ENCODE measurements at places on chromosomes 5 and 9. TPM values are rescaled to one million over a fixed set of nuclear protein-coding genes. Genes with fewer than 3 reads are reported as not detected.

DNA sequence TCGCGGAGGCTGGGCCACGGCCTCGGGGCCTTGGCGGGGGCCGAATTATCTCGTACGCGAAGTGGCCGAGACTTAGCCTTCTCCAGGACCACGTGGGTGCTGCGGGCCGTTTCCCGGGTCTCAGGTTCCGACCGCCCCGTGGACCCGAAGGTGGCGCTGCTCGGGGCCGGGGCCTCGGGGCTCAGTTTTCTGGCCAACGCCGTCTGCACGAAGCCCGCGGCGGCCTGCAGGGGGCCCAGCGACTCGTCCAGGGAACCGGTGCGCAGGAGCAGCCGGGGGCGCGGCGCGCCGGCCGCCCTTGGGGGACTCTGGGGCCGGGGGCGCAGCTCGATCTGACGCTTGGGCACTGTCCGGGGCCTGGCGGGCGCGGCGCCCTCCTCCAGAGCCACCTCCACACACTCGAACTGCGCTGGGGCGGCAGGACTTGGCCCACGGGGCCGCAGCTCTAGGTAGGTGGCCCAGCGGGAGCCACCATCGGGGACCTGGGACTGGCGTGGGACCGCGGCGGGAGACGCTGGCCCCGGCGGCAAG is 716 bp downstream of the PROB1 start:
- DNase-seq = no peak

DNA sequence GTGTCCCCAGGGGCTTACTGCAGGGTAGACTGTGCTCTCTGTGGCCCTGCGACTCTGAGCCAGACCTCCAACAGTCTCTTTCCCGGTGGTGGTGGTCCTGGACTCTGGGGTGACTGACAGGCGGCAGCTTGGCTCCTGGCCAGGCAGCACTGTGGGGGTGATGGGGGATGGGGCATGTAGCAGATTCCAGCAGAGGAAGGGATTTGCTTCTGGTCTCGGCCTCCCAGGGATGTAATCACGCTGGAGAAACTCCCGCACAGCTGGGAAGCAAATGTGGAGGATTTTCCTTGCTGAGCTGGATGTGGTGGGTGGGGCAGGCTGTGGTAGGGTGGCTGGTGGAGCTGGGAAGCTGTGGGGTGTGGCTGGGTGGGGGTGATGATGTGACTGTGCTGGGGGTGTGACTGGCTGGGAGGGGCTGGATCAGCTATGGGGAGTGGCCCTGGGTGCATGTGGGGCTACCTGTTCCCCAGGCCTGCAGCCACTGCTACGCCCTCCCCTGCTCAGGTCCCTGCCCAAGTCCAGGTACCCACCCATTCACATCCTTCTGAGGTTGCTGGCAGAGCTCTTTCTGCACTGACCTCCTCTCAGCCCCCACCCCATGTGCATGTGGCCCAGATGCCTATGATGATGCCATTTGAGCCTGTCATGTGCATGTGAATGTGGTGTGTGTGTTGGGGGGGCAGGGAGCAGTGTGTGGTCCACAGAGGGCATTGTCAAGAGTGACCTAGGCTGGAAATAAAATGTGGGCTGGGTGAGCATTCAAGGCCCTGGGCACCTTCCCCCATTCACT is 3.8 kb downstream of the NDST1 start:
- DNase-seq = peak; percentile 92

Gene SLC28A3
- total RNA-seq = 1.0 TPM

Gene FCN2
- total RNA-seq = not detected

Gene ROPN1L
- not detected for total RNA-seq

All from A172 (cell line).